ENCODE measurements at places on chromosomes 4 and X.

DNA sequence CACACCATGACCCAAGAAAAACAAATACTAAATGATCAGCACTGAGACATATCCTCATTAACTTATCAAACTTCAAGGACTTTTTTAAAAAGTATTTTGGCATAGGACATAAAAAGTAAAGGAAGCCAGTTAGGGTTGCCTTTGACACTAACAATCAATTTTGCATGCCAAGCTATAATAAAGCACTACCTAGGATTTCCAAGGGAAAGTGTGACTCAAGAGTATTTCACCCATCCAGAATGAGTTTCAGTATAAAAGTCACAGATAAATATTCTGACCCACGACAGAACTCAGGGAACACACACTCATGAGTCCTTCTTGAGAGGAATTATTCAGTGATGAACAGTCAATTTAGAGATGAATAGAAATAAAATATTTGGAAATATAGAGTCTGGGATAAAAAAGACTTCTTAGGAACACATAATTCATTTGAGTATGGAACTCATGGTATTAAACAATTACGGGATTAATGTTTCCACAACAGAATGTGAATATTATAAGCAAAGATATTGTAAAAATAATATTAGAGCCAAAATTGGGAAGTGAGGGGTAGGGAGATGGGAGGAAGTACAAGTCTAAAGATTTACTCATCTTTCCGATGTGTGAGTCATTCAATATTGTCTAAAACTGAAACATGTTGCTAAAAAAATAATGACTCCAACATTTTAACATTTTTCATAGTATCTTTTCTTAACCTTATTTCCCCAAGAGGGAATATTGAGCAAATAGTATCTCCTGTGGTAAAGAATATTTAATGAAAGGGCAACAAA is 143.5 kb upstream of the LNX1 start:
- DNase-seq, result peak; percentile 85

- no peak for DNase-seq
These were observed 1225.9 kb downstream of the PCDH19 start for GRCh38 chrX:99184153-99184552.

DNA sequence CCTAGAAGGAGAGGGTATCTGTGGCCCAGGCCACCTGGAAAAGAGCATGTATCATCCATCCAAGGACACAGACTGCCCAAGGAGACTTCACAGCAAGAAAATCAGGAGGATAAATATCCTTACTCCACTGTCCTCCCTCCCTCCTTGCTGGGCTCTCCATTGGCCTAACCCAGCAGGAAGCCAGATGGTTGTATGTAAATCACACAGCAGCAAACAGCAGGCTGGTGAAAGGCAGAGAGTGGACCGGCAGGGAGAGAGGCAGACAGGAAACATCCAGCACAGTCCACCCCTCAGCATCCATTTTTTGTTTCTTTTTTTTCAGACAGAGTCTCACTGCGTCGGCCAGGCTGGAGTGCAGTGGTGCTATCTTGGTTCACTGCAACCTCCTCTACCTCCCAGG is 17.5 kb downstream of the TXK start:
- DNase-seq, result no peak

DNA sequence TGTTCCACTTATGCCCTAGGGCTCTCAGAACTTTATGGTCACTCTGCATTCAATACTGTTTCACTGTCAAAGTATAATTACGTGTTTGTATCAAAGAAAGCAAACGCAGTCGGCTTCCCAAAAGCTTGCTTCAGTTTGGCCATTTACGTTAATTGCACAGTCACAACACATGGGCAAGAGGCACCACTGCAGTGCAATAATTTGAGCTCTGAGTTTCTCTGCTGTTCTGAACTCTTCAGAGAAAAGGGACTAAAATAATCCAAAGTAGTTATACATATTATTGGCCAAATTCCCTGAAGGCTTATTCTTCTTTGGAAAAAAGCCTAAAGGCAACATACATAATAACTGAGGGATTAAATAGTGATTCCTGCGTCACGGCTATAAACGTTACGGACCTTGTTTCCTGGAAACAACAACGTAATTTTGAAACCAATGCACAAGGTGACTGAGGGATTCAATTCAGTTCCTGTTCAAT is 51.3 kb downstream of the RNF150 start:
- no peak for DNase-seq

DNA sequence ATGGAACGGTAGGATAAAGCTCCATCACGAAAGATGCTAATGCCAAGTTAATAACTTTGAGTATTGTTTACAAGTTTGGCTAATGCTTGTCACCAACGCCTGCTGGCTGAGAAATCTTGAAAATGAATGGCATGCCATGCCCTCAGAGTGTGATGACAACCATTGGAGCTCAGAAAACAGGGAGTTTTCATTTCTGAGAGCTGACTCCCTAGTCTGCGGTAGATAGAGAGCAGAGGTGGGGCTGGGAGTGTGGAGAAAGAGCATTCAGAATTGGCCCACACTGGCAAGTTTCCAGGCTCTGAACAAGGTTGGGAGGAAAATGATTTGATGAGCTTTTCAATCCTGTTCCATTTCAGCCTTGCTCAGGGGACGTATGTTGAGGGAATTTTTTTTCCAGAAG is 183.9 kb downstream of the CPEB2 start:
- DNase-seq, result no peak

DNA sequence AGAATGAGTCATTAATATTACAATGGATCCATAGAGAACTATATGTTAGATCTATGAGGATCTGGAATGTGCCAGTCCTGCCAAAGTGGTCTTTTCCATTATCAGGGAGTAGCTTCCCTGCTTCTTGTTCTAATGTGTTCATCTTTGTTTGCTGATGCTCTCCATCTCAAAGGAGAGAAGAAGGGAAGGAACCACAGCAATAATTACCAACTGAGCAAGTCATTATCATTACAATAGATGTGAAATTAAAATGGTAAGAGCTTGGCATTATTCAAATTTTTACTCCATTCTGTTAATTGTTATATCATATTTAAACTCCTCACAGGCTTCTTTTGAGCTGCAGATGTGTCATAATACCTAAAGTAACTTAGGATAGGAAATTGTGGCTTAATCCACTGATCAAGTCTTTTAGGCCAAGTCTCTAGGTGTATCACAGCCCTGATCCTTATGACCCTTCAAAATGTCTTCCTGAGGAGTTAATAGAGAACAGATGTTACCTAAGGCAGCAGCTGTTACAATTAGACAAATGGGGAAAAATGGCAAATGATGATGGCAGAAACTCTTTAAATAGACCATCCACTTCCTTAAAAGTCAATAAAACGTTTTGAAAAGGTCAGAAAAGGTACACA is 1492.7 kb upstream of the IGFBP7 start:
- DNase-seq, result no peak

GRCh38 chrX:148947399-148947975 is 447.1 kb downstream of the AFF2 start:
- peak; percentile 0 for DNase-seq

DNA sequence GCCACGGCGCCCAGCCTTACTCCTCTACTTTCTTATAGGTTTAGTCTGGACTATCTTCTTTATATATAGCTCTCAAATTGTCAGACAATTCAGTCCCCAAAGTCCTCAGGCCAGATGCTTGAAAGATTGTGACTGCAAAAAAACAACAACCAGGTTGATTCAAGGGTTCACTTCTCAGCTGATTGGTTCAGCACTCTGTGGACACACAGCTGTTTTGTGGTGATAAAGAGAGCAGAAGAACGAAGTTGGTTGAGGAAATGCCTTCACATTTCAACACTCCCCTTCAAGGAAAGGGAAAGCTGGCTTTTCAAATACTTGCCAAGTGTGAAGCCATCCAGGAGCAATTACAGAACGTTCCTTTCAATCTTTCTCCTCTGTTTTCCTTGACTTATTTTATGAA is 166.8 kb downstream of the SHROOM3 start:
- peak; percentile 40 for DNase-seq

- DNase-seq, result no peak
These were observed 85.7 kb downstream of the TSPAN5 start for GRCh38 chr4:98572697-98573096.

GRCh38 chr4:165152527-165152926 is 39.9 kb upstream of the TMEM192 start:
- peak; percentile 65 for DNase-seq

DNA sequence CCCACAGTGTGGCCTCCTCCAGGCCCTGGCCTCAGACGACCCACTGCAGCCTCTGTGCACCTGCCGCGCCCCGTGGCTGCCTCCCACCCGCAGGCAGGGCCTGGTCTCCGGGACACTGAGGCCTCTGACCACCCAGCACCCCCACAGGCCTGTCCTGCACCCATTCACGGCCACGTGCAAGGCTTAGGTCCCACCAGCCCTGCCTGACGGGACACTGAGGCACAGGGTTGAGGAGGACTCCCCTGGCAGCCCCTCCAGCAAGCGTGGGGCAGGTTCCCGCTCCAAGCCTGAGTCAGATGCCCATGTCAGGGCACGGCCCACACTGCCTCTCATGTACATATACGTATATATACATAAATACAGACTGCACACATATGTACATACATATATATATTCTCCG is 23.5 kb downstream of the NELFA start:
- DNase-seq, result no peak
